ENCODE measurements at places on chromosomes 13 and 19.

- no peak for DNase-seq
Observed at GRCh38 chr13:51488212-51488611, 35.4 kb upstream of the INTS6 start.

- DNase-seq = no peak
Observed at GRCh38 chr19:51739466-51740213, 12.0 kb downstream of the FPR1 start.

GRCh38 chr13:33743438-33744368 is 74.2 kb upstream of the RFC3 start:
- no peak for DNase-seq

- no peak for DNase-seq
Observed at GRCh38 chr19:2588081-2588777, 112.3 kb downstream of the GADD45B start.

DNA sequence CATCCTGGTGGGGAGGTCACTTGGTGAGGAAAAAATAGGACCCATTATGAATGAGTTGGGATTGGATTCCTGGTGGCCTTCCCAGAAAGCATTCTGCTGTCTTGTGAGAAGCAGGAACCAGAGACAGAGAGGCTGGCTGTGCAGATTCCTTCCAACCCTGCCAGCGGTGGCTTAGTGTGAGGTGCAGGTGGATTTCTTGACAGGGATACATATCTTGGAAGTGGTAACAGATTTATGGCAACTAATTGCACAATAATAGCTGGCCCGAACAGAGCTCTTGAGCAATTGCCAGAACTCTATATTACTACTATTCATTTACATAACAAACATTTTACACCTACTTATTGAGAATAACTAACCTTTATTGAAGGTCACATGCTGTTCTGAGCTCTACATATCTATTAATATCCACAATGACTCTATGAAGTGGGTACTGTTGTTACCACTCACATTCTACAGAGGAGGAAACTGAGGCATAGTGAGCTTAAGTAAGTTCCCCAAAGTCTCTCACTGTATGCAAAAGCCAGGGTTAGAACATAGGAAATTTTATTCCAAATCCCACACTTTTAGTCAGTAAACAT is 173.9 kb upstream of the SERP2 start:
- DNase-seq = no peak

- DNase-seq = no peak
Observed at GRCh38 chr19:42553292-42554045, 25.2 kb upstream of the CEACAM1 start.

DNA sequence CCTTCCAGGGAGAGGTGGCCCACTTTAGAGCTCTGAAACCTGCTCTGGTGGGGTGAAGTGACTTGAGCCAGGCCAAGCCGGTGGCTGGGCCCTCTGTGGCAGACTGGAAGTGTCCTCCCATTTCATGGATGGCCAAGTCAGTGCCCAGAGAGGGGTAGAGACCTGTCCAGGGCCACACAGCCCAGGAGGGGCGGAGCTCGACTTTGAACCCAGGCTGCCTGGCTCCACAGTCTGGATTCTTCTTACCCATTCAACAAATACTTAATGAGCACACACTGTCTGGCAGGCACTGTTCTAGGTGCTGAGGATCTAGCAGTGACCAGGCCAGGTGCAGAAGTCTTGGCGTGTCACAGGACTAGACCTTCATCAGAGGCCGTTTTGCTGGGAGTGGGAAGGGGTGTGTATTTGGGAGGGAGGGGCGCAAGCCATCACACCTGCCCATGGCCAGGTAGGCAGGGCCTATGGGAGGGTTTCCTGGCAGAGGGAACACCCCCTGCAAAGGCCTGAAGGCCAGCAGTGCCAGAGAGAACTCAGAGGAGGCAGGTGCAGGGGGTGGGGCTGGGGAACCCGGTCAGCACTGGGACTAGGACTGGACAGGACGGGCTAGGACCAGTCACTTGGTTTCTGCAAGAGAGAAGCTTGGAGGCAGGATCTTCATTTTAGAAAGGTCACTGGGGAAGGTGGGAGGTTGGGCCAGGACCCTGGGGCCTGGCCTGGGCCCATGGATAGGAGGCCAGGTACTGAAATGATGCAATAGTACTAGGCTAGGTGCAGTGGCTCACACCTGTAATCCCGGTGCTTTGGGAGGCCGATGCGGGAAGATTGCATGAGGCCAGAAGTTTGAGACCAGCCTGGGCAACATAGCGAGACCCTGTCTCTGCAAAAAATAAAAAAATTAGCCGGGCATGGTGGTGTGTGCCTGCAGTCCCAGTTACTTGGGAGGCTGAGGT is 31.8 kb downstream of the DNM2 start:
- DNase-seq = no peak

GRCh38 chr19:38737921-38738737 is 6.1 kb downstream of the CAPN12 start:
- no peak for DNase-seq

DNA sequence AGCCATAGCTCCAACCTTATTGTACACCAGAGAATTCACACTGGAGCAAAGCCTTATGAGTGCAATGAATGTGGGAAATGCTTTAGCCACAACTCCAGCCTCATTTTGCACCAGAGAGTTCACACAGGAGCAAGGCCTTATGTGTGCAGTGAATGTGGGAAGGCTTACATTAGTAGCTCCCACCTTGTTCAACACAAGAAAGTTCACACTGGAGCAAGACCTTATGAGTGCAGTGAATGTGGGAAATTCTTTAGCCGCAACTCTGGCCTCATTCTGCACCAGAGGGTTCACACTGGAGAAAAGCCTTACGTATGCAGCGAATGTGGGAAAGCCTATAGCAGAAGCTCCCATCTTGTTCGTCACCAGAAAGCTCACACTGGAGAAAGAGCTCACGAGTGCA is 5.9 kb upstream of the TRAPPC2B start:
- no peak for DNase-seq

Measured in activated CD4-positive, alpha-beta T cell treated with anti-CD3 and anti-CD28 coated beads, Interleukin-2, amount 50 U/mL, for 4 hours (primary cell).